Omental fat pad (tissue), 4 donors: ENCODE measurements at places on chromosomes 7 and 10.

- DNase-seq = no peak
Measured at GRCh38 chr7:87833130-87833529, 43.0 kb downstream of the SLC25A40 start.

GRCh38 chr7:80413383-80413945 is 98.4 kb downstream of the GNAT3 start:
- DNase-seq = no peak

DNA sequence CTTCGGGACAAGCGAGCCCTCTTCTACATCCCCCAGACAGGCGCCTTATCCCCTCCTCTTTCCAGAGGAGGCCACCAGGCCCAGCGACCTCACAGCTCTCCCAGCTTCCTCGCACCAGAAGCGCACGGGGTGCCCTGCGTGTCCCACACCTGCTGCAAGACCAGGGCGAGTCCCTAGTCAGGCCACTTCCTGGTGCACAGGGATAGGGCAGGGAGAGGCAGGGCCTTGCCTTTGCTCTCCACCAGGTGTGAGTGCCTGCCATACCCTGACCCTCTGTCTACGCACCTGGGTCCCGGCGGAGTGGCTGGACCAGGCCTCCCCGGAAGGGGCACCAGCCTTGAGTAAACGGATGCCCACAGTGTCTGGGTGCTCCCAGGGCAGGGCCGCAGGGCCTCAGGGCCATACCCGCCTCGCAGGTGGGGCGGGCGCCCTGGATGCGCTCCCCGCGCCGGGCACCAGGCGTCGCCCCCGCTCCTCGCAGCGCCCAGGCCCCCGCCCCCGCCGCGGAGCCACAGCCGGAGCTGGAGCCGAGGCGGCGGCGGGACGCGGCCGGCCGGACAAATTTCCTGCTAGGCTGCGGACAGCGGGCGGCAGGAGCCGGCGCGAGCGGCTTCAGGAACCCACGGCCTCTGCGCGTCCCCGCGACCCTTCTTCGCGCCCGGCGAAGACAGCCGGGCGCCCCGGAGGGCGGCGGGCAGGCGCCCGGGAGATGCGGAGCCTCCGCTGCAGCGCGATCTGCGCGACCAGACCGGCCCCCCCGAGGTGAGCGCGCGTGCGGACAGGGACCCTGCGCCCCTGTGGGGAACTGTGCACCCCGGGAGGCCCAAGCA is at the start of gene PTPRE:
TSS of gene PTPRE (plus strand) at position 556 of the 830 bp plus-strand sequence. CDS start 133,779 bp downstream, outside the sequence.
- no peak for DNase-seq

- DNase-seq = no peak
Measured at GRCh38 chr7:18901982-18902421, 215.4 kb downstream of the TWIST1 start.

DNA sequence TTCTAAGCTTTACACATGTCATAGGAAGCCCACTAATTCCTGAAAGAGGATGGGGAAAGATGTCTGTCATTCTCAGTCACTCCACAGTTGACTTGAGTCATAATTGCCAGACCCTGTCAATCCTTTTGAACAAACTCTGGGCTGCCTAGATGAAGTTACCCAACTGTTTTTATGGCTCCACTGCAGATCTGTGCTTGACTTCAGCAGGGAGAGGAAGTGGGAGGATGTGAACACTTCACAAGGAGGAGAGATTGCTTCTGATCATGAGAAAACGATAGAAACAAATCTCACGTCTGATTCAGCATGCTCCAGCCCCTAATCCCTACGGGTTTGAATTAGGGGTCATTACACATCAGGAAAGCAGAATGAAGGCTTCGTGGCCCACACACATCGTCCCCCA is 596.6 kb upstream of the CELF2 start:
- DNase-seq = no peak

- no peak for DNase-seq
Measured at GRCh38 chr10:106296750-106297392, 867.6 kb downstream of the SORCS1 start.

DNA sequence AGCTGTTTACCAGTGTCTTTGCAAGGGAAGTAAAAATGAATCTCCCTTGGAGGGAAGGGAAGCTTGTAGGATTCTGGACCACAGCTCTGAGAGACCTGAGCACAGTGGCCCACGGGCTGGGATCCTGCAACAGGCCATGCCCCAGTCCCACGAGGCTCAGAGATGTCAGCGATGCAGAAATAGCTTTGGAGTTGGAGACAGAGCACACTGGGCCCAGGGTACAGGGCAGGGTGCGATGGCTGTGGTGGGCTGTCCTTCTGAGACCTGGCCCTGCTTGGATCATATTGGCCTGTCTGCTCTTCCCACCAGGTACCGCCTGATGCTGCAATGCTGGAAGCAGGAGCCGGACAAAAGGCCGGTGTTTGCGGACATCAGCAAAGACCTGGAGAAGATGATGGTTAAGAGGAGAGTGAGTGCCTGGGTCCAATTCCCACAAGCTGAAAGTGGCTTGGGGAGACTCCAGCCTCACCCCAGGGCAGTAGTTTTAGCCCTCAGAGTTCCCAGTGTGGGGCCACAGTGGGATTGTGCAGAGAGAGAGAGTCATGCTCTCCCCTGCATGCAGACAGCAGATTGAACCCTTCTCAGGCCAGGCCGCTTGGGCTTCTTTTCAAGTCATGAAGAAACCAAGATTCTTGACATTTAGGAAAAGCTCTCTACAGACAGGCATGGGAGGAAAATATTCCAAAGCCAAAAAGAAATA is 13.5 kb upstream of the CSGALNACT2 start:
- DNase-seq = no peak
